ENCODE measurements at places on chromosomes 11 and 22.

DNA sequence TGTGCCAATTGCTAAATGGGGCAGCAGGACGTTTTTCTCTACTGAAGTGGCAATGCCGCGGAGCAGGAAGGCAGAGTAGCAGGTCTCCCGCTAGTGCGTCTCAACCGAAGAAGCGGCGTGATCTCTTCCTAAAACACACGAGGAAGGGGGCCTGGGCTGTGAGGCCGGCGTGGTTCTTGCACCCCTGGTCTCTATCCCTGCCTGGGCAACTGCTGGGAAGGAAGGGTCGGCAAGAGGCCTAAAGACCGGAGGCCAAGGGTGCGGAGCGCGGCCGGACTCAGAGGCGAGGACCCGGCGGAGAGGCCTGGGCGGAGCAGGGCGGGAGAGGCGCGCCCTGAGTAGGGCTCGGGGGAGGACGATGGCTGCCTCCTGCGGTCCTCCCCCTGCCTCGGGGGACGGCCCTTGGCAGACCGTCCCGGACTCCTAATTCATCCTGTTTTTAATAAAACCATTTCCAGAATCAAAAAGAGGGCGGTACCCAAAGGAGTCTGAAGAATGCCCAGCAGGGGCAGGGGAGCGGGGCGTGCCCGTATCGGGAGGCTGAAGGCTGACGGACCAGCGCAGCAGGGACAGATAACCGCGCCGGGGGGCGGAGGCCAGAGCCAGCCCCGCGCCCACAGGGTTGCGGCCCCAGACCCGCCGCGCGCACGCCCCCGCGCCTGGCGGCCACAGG, 572 bp upstream of the APLP2 start:
- peak; percentile 86 for DNase-seq

- no peak for DNase-seq
These were observed 81.5 kb downstream of the STK33 start for GRCh38 chr11:8512547-8512946.

DNA sequence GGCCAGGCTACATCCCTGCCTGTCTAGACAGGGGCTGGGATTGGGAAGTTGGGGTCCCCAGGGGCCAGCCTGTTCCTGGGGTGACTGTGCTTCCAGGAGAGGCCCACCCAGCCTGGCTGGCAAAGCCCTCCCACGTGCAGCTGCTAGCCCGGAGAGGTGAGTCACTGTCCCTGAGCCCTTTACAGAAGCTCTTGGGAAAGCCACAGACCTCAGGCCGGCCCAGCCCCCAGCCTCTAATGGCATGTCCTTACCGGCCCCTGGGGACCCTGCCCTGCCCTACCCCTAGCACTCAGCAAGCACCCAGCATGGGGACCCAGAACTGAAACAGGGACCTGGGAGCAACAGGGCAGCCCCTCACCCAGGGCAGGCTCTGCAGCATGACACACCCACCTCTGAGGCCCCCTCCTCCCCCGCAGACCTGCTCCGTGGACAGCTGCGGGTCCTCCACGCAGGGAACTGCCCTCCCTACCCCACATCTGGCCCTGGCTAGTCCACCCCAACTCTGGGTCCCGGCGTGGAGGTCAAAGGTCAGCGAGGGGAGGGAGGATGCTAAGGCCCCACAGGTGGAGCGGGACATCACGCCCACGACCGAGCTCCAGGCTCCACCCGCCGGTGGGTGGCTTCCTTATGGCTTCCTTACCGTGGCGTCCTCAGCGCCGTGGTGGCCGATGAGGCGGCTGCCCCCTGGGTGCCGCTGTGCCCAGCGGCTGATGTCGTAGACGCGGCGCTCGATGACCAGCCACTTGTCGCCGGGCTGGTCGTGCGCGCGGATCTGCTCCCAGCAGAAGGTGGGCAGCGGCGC, 615 bp downstream of the FADS3 start:
- no peak for DNase-seq

DNA sequence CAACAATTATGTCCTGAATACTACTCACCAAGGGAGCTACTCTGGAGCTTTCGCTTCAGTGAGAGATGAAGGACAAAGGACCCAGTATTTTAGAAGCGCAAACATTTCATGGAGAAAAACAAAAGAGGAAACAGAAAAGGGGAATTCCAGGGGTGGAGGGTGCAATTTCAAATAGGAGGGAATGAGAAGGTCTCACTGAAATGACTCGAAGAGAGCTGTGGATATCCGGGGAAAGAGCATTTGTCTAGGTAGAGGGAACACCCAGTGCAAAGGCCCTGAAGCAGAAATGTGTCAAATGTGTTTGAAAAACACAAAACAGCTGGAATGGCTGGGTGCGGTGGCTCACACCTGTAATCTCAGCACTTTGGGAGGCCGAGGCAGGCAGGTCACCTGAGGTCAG, 2.4 kb downstream of the RPS19BP1 start:
- DNase-seq, result no peak

DNA sequence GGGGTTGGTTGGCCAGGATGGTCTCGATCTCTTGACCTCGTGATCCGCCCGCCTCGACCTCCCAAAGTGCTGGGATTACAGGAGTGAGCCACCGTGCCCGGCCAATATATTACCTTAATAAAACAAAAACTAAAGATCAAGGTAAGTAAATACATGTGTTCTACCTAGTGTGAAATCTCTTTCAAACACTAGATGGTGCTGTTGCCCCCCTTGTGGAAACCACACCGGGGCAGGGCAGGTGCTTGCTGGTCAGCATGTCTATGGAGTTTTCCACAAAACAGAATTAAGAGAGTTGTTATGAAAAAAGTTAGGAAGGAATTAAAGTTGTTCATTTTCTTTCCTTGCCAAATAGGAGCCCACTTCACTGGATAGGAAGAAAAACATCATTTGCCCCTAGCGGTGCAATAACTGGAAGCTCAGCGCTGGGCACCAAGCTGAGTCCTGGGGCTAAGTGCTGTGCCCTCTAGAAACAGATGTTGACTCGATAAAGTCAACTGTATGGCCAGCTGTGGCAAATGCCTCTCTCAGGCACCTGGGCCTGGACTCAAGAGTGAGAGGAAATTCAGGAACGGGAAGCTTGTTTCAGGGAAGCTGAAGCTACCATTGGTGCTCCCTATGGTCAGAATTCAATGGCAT, 6.3 kb upstream of the KCNJ5 start:
- peak; percentile 40 for DNase-seq

DNA sequence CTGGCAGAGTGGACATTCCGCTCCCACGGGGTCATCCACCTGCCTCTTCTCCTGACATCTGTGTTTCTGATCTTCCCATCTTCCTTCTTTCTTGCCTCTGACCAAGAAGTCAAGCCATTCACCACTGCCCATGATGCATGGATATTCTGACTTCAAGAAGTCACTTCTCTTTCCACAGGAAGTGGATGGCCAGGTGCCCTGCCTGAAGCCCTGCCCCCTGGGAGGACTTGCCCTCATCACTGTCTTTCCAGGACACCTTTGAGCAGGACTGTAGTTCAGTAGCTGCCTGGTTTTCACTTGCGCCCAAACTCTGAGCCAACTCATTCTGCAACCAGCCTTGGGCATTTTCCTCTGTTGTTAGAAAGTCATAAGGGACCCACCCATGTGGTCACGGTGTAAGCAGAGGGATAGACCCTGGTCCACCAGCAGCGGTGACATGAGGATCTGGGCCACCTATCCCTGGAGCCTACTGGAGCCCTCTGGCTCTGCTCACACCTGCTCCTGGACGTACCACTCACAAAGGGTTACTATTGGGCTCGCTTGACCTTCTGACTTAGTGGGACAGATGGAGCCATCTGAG, 6.9 kb downstream of the CYTH4 start:
- DNase-seq, result no peak

- no peak for DNase-seq
These were observed 97.7 kb downstream of the ARFGAP2 start for GRCh38 chr11:47078751-47079521.

- DNase-seq, result no peak
These were observed 211.9 kb downstream of the MYO18B start for GRCh38 chr22:25953919-25954318.

DNA sequence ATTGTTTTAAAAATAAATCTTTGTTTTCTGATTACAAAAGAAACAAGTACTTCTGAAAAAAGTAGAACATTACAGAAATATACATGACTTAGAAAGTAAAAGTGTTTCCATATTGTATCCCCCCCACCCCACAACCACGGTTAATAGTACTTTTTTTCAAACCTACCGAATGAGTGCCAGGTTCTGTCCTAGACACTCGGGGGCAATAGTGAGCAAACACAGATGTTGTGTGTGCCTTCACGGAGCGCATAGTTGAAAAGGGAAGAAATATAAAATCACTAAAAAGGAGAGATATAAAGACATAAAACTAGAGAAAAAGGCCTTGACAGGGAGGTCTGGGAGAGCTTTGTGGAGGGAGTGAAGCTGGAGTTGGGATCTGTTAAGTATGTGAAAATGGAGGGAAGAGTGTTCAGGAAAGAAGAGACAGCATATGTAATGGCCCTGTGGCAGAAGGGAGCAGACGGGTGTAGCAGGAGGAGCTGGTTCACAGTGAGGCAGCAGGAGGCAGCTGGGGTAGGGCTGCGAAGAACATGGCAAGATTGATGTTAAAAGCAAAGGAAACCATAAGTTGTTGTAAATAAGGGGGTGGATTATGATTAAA, 42.1 kb upstream of the ALX4 start:
- DNase-seq, result no peak

DNA sequence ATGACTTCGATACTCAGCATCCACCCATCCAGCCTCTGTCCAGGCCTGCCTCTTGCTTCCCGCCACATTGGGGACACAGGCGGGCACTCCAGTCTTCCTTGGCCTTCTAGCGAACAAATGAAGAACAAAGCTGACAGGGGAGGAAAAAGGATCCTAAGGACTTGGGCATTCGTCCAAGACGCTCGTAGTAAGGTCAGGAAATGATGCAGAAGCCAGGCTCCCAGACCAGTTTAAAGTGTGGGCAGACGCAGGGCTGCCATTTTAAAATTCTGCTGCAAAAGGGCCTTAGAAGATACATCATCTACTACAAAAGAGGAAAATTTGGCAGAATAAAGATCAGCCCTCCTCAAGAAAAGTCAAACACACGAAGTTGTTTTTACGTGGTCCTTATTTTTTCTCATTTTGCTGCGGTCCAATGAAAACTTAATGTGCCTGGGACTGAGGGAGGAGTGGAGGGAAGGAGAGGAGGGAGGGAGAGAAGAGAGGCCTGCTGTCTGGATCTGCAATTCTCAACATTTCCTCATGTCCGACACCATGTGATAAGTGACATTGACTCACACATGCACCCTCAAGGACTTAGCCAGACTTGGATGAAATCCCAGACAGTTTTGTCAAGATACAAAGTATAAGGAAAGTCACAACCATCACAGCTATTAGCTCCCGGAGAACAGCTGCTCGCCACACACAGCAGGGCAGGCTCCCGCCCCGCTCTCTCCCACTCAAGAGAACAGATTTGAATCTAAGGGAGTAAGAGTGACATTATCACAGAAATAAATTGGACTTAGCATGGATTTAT, 5.7 kb downstream of the DNAL4 start:
- no peak for DNase-seq

DNA sequence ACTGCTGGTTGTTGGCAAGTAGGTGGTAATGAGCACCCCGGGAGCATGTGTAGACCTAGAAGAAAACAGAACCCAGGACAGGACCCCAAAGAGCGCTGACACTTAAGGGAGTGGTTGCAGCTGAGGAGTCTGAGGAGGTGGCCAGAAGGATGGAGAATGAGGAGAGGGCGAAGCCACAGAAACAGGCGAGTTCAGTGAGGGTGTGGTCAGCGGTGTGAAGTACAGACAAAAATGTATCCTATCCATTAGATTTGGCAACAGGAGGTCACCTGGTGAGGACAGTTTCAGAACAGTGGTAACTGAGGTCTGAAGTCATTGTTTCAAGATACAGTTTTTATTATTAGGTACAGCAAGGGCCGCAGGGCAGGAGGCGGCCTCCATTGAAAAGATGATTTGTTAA, 8.6 kb upstream of the THY1 start:
- DNase-seq, result no peak

- no peak for DNase-seq
These were observed 14.8 kb downstream of the TRIM29 start for GRCh38 chr11:120122924-120123683.

GRCh38 chr22:48376428-48376827, 1451.2 kb downstream of the BRD1 start:
- no peak for DNase-seq

DNA sequence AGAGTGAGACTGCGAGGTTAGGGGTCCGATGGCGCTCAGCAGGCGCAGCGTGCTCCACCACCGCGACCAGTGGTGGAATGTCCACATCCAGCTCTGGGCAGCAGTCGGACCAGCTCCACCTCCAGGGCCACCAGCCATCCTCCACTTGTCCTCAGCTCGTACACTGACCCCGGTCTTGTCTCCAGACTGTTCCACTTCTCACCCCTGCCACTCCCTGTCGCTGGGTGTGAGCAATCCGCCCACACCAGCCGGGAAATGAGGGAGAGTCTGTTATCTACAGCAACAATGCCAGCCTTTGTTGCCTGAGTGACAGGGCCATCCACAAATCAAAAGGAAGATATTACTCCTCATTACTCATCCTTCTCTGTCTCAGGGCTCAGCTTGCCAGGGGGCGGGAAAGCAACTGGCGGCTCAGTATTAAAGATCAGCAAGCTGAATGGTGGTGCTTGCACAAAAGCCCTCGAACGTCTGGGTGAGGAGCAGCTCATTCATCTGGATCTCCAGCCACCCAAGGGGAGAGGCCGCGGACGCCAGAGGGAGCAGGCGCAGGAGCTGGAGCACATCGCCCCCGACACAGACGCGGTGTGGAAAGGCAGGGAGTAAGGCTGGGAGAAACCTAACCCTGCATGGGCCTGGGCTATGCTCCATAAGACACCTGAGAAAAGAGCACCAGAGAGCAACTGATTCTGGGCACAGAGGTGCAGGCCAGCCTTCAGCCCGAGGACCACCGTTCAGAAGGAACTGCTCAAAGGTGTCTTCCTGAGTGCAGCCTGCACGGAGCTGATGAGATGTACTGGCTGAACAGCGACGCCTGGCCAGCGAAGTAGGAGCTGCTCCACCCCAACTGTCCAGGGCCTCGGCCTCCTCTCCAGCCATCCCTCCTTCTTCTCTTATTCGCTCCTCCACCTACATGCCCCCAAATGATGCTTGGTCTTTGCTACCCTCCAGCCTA, 21.9 kb downstream of the IGSF9B start:
- no peak for DNase-seq

- DNase-seq, result no peak
These were observed 6.7 kb downstream of the LRFN4 start for GRCh38 chr11:66863428-66864125.

DNA sequence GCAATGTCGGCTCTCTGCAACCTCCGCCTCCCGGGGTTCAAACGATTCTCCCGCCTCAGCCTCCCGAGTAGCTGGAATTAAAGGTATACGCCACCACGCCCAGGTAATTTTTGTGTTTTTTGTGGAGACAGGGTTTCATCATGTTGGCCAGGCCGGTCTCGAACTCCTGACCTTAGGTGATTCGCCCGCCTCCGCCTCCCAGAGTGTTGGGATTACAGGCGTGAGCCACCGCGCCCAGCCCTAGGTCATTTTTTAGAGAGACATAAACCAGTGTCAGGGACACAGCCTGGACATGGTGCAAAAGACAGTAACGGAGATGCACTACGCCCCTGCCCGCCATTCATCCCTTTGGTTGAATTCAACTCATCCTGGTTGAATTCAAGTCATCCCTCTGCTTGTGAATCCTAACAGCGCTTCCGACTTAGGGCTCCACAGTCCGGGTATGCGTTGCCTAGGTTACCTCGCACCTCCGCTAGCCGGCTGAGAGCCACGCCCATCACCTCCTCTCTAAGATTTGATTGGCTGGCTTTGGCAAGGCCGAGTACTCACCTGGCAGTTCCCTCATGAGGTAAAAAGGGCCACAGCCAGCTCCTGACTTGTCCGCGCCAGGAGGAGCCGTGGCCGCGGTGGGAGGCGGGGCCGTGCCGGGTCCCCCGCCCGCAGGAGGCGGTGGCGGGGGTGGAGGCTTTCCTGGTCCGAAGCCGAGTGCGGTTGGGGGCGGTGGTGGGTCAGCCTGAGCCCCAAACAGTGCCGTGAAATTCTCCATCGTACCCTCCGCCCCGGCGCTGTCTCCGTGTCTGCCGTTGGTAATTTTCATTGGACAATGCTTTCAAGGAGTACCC, at the start of gene MED19:
Gene MED19 (minus strand): TSS at position 802 of the 842 bp plus-strand sequence. CDS start 36 bp downstream, at position 766.
- DNase-seq, result peak; percentile 32

Measured in SHP77 treated with DMSO at 0.1 percent for 48 hours (cell line).